Peyer's patch (tissue), 4 donors: ENCODE measurements at places on chromosomes 5 and 9. TPM values are rescaled to one million over a fixed set of nuclear protein-coding genes. Genes with fewer than 3 reads are reported as not detected.

TOR4A gene
- total RNA-seq = 33.8 TPM

PCDHA10 gene
- total RNA-seq = 5.8 TPM

RGP1 gene
- total RNA-seq = 34.5 TPM

C9orf153 gene
- total RNA-seq = not detected

HAPLN1 gene
- total RNA-seq = 0.70 TPM

ANGPTL2 gene
- 11.5 TPM for total RNA-seq

SUSD3 gene
- total RNA-seq = 5.5 TPM

MARCOL gene
- total RNA-seq = not detected

DOK3 gene
- total RNA-seq = 2.1 TPM

KIF20A gene
- total RNA-seq = 9.1 TPM

DNA sequence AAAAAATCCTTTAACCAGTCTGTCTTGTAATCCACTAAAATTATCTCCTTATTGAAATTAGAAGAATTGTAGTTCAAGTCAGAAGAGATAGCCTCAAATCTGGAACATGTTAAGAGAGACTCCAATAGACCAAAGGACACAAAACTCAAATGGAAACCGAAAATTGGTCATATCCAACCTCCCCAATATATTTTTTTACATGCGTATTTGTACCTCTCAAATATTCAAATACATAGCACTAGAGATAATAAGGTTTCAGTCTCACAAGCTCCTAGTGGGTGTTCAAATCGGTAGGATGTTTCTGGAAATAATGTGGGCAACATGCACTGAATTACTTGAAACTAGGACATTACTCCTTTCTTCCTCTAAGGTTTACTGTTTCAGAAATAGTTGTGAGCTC is 33.5 kb downstream of the EPB41L4A start:
- H3K4me1 ChIP-seq = no peaks in the 10 kb centered on the region
- H3K36me3 ChIP-seq = no peaks in the 10 kb centered on the region
- no peaks in the 10 kb centered on the region for H3K27me3 ChIP-seq

DNA sequence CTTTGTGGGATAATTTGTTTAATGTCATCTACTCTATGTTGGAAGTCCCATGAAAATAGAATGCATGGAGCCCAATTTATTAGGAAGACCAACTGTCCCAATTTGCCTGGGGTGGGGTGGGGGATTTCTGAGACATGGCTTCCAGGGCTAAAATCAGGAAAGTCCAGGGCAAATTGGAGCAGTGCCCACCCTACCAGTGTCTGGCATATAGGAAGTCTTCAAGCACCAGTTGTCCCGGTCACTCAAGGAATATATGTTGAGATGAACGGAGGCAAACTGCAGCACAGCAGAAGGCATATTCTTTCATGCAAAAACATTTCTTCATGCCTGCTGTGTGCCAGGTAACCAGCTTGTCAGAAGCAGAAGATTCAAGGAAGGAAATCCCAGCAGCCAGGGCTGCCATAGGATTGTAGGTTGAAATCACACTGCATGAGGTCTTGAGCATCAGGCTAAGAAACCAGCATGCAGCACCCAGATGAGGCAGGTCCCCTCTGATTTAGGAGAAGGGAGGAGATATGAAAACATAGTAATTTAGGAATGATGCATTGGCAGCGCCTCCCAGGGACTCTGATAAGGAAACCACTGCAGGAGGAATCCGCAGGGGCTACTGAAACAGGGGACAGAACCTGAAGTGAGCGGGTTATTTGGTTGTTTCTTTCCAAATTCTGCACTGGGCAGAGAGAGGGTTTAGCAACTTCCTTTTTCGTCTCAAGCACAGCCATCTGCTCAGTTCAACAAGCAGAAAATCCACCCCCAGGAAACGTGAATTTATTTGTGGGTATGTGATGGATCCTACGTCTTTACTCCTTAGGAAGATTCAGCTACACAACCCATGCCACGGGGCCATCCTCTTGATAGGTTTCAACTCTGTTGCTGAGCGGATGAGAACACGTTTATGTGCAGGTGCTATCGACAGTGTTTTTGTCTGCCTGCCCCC is 112.6 kb upstream of the CPEB4 start:
- no peaks in the 10 kb centered on the region for H3K36me3 ChIP-seq
- H3K27me3 ChIP-seq = no peaks in the 10 kb centered on the region
- DNase-seq = no peak
- no peak overlapping the region for H3K4me3 ChIP-seq
- H3K27ac ChIP-seq = no peak overlapping the region

DNA sequence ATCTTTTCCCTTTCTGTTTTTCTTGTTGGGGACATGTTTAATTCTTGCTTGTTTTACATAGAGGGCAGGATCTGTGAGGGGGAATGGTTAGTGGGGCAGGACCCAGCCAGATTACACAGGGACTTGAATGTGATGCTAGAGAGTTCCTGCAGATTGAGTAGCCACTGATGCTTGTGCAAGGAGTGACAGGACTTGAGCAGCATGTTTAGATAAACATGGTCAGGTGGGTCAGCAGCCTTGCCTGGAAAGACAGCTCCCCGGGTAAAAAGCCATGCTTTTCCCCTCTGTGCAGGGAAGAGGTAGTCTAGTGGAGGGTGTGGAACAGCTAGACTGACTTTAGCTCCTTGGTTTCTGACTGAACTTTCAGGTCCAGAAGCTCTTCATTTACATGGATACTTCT is 261.2 kb downstream of the AOPEP start:
- no peaks in the 10 kb centered on the region for H3K4me1 ChIP-seq
- no peak overlapping the region for H3K4me3 ChIP-seq
- no peak for DNase-seq

DNA sequence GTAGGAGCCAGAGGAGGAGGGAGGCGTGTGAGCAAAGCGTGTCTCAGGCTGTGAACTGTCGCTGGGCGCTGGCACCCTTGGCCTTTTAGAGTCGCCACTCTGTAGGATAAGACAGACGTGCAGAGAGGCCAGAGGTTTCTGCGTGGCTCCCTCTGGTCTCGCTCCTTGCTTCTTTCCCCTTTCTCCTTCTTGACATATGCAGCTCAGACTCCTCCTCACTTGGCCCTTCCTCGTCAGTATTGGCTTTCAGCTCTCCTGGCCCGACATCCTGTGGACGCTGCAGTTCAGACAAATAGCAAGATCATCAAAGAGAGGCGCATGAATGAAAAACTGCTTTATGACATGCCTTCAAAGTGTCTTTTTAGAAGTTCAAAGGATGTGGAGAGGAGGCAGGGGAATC is 116.8 kb upstream of the SPRY4 start:
- no peaks in the 10 kb centered on the region for H3K4me1 ChIP-seq
- no peak for DNase-seq
- H3K4me3 ChIP-seq = no peak overlapping the region
- H3K27ac ChIP-seq = no peak overlapping the region

DNA sequence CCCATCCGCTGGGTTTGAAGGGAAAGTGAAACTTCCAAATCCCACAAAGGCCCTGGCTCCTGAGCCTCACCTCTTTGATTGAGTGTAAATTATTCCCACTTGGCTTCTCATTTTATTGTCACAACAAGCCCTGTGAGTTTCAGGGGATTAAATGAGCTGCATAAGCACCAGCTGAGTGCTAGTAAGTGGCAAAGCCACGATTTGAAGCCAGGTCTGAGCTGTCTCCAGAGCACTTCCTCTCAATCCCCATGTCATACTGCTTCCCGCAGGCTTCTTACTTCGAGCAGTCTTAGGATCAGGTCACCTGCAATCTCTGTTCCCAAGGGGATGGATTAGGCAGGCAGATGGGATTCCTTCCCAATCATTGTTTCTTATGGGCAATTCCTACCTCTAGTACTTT is 18.0 kb downstream of the RPS14 start:
- H3K36me3 ChIP-seq = no peaks in the 10 kb centered on the region
- DNase-seq = no peak
- H3K4me3 ChIP-seq = no peak overlapping the region

- H3K4me3 ChIP-seq = peak within 1 kb of the TSS; percentile 44
- DNase-seq = peak; percentile 84
- H3K4me1 ChIP-seq = peaks cover 8% of the 10 kb centered on the region
- no peaks in the 10 kb centered on the region for H3K36me3 ChIP-seq
- H3K27me3 ChIP-seq = no peaks in the 10 kb centered on the region
- peak within 1 kb of the TSS; percentile 52 for H3K27ac ChIP-seq
Measured at GRCh38 chr5:172640822-172641358, at the start of gene NEURL1B. TSS of gene NEURL1B (plus strand) at chr5:172641263. CDS start at chr5:172641407, 144 bp downstream.

GRCh38 chr9:38445154-38446043 is 21.1 kb upstream of the IGFBPL1 start:
- no peak for DNase-seq
- no peak overlapping the region for H3K27ac ChIP-seq
- H3K4me1 ChIP-seq = no peaks in the 10 kb centered on the region
- H3K27me3 ChIP-seq = no peaks in the 10 kb centered on the region

GRCh38 chr5:73367650-73368049 is 80.9 kb downstream of the FOXD1 start:
- no peak overlapping the region for H3K27ac ChIP-seq
- H3K4me3 ChIP-seq = no peak overlapping the region
- DNase-seq = no peak
- no peaks in the 10 kb centered on the region for H3K36me3 ChIP-seq
- no peaks in the 10 kb centered on the region for H3K4me1 ChIP-seq

GRCh38 chr9:118059484-118060278 is 355.5 kb downstream of the TLR4 start:
- H3K27ac ChIP-seq = no peak overlapping the region
- no peaks in the 10 kb centered on the region for H3K27me3 ChIP-seq
- DNase-seq = peak; percentile 47
- H3K4me1 ChIP-seq = no peaks in the 10 kb centered on the region
- no peaks in the 10 kb centered on the region for H3K36me3 ChIP-seq
- H3K4me3 ChIP-seq = no peak overlapping the region

GRCh38 chr9:75382126-75382525 is 293.8 kb downstream of the OSTF1 start:
- no peak overlapping the region for H3K4me3 ChIP-seq
- DNase-seq = no peak
- H3K27me3 ChIP-seq = no peaks in the 10 kb centered on the region
- no peaks in the 10 kb centered on the region for H3K4me1 ChIP-seq
- no peak overlapping the region for H3K27ac ChIP-seq

GRCh38 chr5:81334304-81335061 is 33.1 kb downstream of the ZCCHC9 start:
- no peak for DNase-seq
- H3K27ac ChIP-seq = no peak overlapping the region
- H3K36me3 ChIP-seq = no peaks in the 10 kb centered on the region
- H3K4me1 ChIP-seq = no peaks in the 10 kb centered on the region
- H3K27me3 ChIP-seq = no peaks in the 10 kb centered on the region
- H3K4me3 ChIP-seq = no peak overlapping the region

DNA sequence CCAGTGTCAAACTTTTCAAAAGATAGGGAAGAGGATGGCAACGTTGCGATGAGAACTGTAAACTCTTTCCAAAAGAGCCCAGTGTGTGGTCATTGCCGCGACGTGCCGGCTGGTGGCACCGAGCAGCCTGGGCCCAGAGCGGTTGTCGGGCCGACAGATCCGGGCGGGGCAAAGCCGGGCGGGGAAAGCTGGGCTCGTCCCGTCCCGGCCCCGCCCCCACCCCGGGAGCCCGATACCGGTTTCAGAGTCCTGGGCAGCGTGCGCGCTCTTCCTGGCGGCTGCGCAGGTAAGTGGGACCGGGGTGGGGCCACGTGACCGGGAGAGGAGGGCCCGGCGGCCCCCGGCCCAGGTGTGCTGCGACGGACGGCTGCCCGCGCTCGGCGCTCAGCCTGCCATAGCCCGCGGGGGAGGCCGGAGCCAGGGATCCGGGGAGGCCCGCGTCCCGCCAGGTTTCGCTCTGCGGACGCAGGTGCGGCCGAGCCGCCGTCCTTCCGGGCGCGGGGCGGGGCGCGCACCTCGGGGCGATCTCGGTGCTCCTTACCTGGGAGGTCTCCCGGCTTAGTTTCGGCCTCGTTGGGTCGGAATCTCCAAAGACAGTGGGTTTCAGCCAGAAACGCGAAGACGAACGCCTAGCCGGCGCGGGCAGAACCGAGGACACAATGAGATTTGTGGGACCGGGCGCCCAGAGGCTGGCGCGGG is at the start of gene MARVELD2:
Gene MARVELD2, plus strand, starts transcription at position 232 of the 699 bp plus-strand sequence. CDS start 4,270 bp downstream, outside the sequence.
- H3K4me1 ChIP-seq = no peaks in the 10 kb centered on the region
- peak; percentile 96 for DNase-seq
- peak within 1 kb of the TSS; percentile 55 for H3K4me3 ChIP-seq
- H3K27ac ChIP-seq = peak within 1 kb of the TSS; percentile 90
- peaks cover 23% of the 10 kb centered on the region for H3K36me3 ChIP-seq
- H3K27me3 ChIP-seq = no peaks in the 10 kb centered on the region

DNA sequence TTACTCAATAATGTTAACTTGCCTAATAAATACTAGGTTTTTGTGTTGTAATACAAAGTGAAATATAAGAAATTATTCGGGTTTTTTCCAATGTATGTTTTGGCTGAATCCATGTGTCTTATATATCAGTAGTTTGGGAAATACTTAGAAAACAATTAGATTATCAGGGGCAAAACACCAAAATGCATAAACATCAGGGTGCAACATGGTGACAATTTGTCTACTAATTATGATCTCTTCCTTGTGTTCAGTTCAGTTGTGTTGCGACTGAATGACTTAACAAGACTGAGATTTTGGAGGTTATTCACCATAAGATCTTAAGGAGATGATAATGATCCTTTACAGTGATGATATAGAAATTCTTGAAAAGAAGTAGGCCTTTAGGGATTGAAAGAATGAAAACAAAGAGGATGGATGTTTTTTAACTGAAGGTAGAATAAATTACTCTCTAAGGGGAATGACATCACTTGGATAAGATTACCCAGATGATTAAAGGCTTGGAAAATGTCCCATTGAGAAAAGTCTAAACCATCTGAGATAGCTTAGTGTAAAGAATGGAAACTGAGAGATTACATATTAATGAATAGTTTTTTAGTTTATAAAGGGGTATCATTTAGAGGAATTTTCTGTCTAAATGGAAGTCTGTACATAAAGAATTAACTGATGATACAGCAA is 415.8 kb downstream of the SPATA31D1 start:
- DNase-seq = no peak
- no peaks in the 10 kb centered on the region for H3K36me3 ChIP-seq
- H3K4me1 ChIP-seq = no peaks in the 10 kb centered on the region
- no peak overlapping the region for H3K4me3 ChIP-seq
- H3K27me3 ChIP-seq = no peaks in the 10 kb centered on the region
- H3K27ac ChIP-seq = no peak overlapping the region

GRCh38 chr5:56816546-56817081 is 1.3 kb downstream of the MAP3K1 start:
- peak overlapping the region; percentile 91 for H3K4me3 ChIP-seq
- no peaks in the 10 kb centered on the region for H3K36me3 ChIP-seq
- DNase-seq = peak; percentile 85
- H3K4me1 ChIP-seq = peaks cover 16% of the 10 kb centered on the region
- no peaks in the 10 kb centered on the region for H3K27me3 ChIP-seq

GRCh38 chr5:177432839-177433657 is 6.6 kb downstream of the GRK6 start:
- no peaks in the 10 kb centered on the region for H3K36me3 ChIP-seq
- peak overlapping the region; percentile 65 for H3K27ac ChIP-seq
- H3K4me3 ChIP-seq = peak overlapping the region; percentile 18
- H3K27me3 ChIP-seq = no peaks in the 10 kb centered on the region
- DNase-seq = peak; percentile 49

- no peak for DNase-seq
- no peaks in the 10 kb centered on the region for H3K36me3 ChIP-seq
- H3K4me1 ChIP-seq = no peaks in the 10 kb centered on the region
- H3K27me3 ChIP-seq = no peaks in the 10 kb centered on the region
- no peak overlapping the region for H3K27ac ChIP-seq
Measured at GRCh38 chr5:145245354-145245753, 589.8 kb downstream of the PRELID2 start.
